ENCODE measurements at places on chromosomes 12 and 14. TPM values are rescaled to one million over a fixed set of nuclear protein-coding genes. Genes with fewer than 3 reads are reported as not detected.

GRCh38 chr12:97960741-97961608, 498.4 kb downstream of the RMST start:
- DNase-seq, result peak; percentile 7

GRCh38 chr14:77157740-77158139, 16.1 kb upstream of the ZDHHC22 start:
- DNase-seq, result no peak

DNA sequence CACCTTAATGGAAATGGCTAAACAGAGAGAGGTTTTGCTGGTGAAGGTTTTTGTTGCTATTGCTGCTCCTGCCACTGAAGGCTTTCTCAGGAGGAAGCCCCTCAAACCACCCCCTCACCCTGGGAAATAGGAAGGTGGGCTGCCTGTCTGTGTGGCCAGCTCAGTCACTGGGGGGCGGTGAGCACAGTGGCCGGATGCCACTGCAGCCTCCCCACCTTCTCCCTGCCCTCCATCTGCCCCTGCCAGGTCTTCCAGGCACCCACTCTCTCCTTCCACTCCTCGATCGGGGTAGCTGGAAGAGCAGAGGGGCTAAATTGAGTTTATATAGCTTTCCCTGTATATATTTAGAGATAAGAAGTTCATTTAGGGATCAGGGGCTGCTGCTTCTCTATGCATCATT, 80.8 kb downstream of the PAPOLA start:
- no peak for DNase-seq

The NOP9 gene
- total RNA-seq, result 28.8 TPM

GRCh38 chr12:82931349-82932116, 244.8 kb downstream of the TMTC2 start:
- DNase-seq, result no peak

DNA sequence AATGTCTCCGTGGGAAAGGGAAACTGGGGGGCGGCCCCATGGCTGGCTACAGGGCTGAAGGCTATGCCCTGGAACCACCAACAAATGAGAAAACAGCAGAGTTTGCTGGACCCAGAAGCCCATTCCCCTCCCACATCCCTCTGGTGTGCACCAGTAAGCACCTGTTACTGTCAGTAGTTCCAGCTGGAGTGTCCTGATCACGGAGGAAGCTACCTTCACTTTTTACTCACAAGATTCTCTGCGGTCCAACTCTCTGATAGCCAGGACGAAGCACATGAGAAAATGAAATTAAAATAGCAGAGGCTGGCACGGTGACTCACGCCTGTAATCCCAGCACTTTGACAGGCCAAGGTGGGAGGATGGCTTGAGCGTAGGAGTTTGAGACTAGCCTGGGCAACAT, 22.7 kb upstream of the MEG3 start:
- DNase-seq, result no peak

The AKAP6 gene
- total RNA-seq, result 1.6 TPM

The LRR1 gene
- total RNA-seq, result 7.8 TPM

The CHGA gene
- total RNA-seq, result not detected

DNA sequence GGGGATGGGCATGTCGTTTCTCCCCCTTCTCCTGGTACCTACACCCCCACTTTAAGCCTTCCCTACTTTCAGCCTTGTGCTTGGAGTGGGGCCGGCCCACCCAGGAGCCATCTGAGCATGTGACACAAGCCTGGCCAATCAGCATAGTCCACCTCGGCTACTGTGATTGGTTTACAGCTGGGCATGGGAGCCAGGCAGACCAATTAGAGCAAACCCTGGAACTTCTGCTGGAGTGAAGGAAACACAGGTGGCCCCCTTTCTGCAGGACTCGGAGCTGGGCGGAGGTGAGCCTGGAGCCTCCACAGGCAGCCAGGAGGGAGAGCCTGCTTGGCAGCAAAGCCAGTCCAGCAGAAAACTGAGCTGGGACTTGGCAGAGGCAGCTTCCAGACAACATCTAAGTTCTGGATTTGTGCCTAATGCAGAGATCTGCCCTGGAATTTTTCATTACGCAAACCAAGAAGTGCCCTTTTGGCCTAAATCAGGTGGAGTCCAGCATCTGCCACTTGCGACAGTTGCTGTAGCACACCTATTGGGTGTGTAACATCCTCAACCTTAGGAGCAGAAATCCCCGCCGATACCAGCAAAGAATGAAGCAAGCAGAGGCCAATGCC, 59.5 kb downstream of the SCARB1 start:
- peak; percentile 12 for DNase-seq

- DNase-seq, result no peak
These were observed at the start of gene LRRC43 for GRCh38 chr12:122182887-122183587. Gene LRRC43, plus strand, starts transcription at chr12:122183123. Its CDS starts 22 bp downstream, at chr12:122183145.

- no peak for DNase-seq
These were observed 123.8 kb downstream of the AACS start for GRCh38 chr12:125189015-125189414.

The MAP4K5 gene
- 64.4 TPM for total RNA-seq

The LEMD3 gene
- total RNA-seq, result 49.3 TPM

The EXOC3L4 gene
- total RNA-seq, result 0.27 TPM

The MNAT1 gene
- 14.3 TPM for total RNA-seq

The RIN3 gene
- 73.5 TPM for total RNA-seq

GRCh38 chr14:106694638-106695393, 1168.4 kb downstream of the TMEM121 start:
- peak; percentile 88 for DNase-seq

The ERP27 gene
- 1.3 TPM for total RNA-seq

Data from hematopoietic multipotent progenitor cell (in vitro differentiated cells).